Smooth muscle cell of the umbilical artery (primary cell): ENCODE measurements at places on chromosomes 7 and 10. TPM values are rescaled to one million over a fixed set of nuclear protein-coding genes. Genes with fewer than 3 reads are reported as not detected.

WBP1L gene
- total RNA-seq: 51.3 and 78.7 TPM in 2 replicates

KCNMA1 gene
- 107 and 110 TPM in 2 replicates for total RNA-seq

FKBP6 gene
- not detected in 2 replicates for total RNA-seq

OR13A1 gene
- total RNA-seq: not detected in 2 replicates

UTF1 gene
- total RNA-seq: not detected in 2 replicates
